Stimulated activated CD8-positive, alpha-beta memory T cell treated with anti-CD3 and anti-CD28 coated beads, Interleukin-15, amount 100 ng/mL, for 48 hours (primary cell): ENCODE measurements at places on chromosomes 1 and 21.

GRCh38 chr21:42120903-42121535 is 49.9 kb downstream of the UMODL1 start:
- no peak for DNase-seq

DNA sequence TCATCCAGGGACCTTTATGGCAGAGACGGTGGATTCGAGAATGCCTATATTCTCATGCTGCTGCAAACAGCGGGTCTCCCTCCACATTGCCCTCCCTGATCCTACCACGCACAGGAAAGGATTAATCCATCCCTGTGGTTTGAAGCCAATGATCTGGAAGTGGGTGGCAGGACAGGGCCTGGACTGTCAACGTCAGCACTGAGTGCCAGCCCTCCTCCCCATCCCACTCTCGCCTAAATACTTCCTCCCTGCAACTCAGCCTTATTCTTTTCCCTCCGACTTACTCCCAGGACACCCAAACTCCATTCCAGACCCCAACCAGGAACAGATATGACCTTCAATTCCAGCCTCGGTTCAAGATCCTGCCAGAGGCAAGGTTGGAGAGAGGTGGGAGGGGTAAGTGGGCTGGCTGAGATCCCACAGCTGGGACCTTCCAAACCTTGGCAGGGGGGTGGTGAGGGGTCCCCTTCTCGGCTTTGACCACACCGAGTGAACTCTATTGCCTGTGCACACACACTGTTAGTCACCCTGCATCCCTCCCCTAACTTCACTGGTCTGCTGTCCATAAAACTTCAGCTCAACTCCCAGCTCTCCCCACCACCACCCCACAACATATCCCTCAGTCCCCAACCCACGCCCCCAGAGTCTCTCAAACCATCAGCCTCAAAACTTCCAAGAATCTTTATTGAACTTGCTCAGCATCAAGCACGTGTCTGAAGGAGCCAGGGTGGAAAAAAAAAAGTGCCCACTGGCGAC is 2.4 kb upstream of the S100A5 start:
- no peak for DNase-seq

GRCh38 chr1:181206979-181207790 is 118.7 kb downstream of the IER5 start:
- DNase-seq = no peak

DNA sequence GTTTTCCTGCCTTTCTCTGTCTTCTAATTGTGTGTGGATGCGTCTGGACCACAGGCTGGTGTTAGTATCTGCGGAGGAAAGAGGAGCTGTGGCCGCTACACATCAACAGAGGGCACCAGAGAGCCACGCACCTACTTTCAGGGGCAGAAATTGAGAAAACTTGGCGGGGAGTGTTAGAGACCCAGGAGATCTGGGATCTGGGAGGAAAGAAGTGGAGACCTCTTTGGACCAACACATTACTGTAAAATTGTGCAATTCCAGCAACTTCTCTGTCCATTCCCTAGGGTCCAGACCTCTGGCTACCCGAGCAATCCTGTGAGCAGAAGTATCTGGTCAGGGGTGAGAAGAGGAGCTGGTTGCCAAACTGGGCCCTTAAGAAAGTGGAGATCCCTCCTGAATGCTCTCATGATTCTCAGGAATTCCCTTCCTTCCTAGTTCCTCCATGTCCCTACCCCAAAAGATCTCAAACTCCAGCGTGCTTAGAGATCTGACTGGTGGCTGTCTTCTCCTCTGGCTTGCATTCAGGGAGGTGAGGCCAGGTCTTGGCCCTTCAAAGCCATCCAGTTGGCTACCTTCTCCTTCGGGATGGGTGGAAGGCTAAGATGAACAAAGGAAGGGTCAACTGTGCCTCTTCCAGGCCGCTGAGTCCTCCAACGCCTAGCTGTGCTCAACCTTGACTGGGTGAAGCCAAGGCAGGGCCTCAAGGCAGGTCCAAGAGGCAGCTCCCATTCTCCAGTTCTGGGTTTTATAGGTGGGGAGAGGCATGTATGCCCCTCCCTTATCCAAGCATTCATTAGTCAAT is 1.2 kb upstream of the KIRREL1 start:
- DNase-seq = no peak

DNA sequence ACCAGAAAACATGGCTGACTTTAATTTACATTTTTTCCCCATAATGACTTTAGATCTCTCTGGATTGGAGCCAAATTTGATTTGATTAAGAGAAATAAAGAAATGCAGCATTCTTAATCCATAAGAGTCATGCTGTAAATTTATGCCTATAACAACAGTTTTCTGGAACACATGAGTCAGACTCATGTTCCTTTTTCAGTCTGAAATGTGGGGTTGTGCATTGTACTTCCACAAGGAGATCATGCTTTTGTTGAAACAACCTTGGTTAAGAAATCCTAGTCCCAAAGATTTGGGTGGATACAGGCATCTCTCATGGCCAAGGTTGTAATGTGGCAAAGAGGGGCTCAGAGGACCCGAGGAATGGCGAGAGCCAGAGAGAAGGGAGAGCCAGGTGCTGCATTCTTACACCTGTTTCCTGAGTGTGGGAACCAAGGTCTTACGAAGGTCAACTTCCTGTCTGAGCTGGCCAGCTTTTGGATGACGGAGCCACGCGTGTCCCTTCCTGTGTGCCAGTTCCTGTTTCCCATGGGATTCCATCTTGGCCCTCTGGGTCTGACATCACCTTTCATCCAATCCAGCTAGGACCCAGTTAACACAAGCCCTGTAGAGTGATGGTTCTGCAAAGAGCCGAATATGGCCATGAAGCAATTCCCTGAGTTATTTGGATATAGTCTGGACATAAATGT is 23.1 kb downstream of the CLDN14 start:
- no peak for DNase-seq

GRCh38 chr1:228374711-228375577 is 31.7 kb downstream of the TRIM11 start:
- no peak for DNase-seq

DNA sequence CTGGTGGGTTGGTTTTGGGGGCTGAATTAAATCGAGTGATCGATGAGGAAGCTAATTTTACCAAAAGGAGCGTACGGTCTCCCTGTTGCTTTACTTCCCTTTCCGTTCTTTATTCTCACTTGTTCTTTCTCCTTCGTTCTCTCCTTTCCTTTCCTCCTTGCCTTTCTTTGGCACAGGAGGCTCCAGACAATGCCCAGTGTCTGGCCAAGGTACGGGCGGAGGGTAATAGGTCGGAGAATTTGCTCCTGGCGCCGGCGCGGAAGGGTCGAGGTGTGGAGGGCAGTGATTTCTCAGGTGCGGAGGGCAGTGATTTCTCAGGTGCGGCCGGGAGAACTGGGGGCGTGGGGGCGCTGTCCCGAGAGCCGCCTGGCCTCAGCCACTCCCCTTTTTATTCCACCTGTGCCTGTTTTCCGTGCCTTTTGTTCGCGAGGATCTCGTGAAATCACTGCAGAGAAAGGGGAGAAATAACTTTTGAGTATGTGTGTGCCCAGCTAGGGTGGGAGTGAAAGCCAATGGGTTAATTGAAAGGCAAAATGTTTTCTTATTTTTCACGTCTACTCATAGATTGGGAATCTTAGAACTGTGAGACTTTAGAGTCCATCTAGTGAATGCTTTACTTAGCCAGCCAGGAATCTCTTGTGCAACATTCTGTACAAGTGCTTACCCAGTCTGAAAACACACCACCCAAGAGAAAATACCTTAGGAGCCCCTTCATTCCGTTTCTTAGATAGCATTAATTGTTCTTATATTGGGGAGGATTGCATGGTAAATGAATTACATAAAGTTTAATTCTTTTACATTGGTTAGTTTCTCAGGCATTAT is 1.3 kb downstream of the FNBP1L start:
- no peak for DNase-seq

DNA sequence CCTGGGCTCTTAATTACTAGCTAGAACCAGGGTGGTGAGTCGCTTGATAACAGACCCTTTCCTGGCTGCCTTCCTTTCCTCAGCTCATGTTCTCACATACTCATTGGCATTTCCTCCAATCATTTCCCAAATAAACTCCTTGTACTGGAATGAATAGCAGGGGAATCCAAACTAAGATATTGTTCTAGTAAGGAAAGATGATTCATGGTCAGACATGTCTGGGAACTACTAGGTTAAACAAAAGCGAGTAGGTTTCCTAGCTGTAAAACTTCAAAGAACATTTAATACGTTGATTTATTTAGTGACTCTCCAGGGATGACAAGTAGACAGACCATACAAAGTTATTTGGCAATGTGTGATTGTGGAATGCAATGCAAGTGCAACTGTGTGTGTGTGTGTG is 121.2 kb upstream of the KCNJ6 start:
- DNase-seq = no peak

DNA sequence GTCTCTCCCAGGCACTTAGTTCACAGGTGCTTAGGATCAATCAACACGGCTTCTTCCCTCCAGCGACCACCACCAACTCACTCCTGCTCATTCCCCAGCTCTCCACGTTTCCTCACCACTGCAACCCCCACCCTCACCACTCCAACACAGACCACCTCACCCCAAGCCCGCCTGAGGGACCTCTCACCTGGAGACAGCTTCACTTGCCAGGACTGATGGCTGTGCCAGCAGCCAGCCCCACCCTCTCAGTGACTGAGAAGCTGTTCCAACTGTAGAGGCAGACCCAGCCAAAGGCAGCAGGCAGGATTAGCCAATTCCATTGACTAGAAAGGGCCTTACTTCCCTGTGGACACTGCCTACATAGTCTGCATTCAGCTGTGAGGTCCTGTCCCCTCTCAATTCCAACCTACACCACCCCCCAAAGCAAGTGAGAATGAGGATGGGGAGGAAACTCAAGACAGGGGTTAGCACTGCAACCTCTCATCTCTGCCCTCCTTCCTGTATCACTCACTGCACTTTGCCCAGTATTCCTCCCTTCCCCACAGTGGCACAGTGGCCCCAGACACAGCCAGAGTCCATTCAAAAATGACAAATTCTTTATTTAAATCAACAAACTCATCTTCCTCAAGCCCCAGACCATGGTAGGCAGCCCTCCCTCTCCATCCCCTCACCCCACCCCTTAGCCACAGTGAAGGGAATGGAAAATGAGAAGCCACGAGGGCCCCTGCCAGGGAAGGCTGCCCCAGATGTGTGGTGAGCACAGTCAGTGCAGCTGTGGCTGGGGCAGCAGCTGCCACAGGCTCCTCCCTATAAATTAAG is 7.6 kb downstream of the TAGLN2 start:
- DNase-seq = no peak

DNA sequence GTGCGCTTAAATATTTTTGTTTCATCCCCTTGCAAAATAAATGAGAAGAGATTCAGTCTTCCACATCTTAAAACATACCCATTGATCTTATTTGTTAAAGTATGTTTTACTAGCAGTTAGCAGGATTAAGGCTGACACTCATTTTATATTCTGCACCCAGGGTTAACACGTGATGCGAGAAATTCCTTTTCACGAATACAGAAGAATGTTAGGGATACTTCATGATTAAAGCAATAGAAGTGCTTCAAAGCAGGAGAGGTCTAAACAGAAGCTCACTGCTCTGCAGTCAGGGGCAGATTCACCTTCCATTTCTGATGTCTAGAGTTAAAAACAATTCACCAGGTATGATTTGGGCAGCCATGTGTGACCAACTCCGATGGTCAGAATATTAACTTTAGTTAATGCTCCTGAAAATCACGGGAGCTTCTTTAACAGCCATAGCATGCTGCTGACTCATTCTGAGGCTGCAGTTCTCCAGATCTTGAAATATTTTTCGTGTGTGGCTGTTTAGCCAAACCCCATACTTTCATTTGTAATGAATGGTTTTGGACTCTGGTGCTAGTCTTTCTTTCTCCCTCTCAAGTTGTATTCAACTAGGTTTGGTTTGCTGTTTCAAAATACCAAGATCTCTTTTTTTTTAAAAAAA is 19.7 kb downstream of the BCAR3 start:
- DNase-seq = no peak

DNA sequence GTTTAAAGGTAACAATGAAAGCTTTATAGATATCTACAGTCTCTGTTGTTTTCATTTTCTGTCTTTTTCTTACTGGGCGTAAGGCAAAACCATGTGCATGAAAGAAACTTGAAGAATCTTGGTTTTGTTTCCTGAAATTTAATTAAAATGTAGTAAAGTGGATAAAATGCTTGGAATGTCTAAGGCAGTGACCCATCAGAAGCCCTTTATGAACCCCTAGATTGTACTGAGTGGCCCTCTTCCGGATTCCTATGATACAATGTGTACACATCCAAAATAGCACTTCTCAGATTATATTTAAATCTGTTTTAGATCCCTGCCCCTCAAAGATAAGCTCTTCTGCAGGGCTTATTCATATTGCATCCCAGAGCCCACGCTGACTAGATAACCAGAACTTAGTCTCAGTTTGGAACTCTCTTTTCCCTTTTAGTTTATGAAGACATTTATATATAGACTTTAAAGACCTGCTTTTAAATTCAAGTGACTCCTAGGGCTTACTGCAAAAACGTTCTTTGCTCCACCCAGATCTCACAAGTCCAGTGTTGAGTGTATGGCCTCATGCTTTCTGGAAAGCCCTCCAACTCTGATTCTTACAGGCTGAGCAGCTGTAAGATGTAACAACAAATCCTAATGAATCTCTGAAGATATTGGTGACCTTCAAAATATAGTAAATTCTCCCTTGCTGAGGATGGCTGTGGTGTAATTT is 142.9 kb downstream of the LRRC7 start:
- DNase-seq = no peak

GRCh38 chr1:155392898-155393411 is 72.3 kb downstream of the RUSC1 start:
- no peak for DNase-seq

DNA sequence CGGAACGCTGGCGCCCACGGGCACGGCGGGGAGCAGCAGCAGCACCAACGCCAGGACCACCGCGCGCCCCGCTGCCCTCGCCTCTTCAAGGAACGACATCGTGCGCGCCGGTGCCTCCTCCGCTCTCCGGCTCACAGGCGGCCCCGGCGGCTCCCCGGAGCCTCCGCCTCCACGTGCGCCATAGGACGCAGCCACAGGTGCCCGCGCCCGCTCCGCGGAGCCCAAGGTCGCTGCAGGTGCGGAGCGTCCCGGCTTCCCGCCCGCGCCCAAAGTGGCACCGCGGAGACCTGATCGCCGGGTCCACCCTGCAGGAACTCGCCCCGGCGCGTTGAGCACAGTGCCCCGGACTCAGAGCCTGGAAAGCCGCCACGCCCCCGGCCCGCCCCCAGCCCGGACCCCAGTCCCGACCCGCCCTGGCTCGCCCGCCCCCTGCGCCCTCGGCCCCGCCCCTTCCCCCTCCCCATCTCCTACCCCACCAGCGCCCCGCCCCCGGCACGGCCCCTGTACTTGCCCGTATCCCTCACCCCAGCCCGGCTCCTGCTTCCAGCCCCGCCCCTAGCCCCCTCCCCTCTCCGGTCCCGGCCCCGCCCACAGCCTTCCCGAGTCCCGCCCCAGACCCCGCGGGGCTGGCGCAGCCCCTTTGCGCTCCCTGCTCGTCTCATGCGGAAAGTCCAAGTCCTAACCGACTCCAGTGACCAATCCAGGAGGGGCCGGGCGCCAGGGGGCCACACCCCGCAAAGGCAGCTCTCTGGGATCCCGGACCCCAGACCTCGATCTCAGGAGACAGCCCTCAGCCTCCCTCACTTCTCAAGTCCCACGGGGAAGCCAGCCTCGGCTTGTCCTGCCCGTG is at the start of gene MEGF6:
Gene MEGF6 (minus strand): TSS at position 339 of the 850 bp plus-strand sequence. CDS start 240 bp downstream, at position 99.
- DNase-seq = peak; percentile 41
